Suprapubic skin (tissue), 4 donors: ENCODE measurements at places on chromosomes 4 and X. TPM values are rescaled to one million over a fixed set of nuclear protein-coding genes. Genes with fewer than 3 reads are reported as not detected.

DNA sequence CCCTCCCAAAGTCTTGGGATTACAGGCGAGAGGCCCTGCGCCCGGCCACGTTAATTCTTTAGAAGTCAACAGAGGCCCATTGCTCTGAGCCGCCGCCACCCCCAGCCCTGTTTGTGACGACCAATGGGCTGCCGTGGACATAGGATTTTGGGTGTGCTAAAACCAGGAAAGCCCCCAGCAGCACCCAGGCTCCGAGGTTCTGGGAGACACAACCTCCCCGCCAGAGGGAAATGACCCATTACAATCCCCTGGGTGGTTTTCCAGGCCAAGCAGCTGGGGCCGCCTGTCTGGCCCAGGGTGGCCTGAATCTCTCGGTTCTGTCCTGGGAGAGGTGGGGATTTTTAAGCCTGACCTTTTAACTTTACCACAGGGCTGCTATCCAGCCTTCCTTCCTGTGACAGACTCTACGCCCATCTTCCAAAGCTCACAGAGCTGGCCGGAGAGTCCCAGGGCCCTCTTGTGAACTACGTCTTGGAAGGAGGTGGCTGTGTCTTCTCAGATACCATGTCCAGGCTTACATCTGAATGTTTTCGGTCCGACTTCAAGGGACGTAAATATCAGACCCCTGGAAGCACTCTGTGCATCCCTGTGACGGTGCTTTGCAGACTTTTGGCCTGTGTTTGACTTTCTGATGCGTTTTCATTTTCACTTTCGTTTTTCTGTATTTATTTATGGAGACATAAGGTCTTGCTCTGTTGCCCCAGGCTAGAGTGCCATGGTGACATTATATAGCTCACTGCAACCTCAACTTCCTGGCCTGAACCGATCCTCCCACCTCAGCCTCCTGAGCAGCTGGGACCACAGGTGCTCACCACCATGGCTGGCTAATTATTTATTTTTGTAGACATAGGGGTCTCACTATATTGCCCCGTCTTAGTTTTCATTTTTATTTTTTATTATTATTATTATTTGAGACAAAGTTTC lies 36.0 kb downstream of the P2RY8 start:
- peak; percentile 32 for DNase-seq

The NWD2 gene
- total RNA-seq, result 0.16 TPM

GRCh38 chr4:52004414-52004813 lies 15.7 kb downstream of the LRRC66 start:
- no peak for DNase-seq

DNA sequence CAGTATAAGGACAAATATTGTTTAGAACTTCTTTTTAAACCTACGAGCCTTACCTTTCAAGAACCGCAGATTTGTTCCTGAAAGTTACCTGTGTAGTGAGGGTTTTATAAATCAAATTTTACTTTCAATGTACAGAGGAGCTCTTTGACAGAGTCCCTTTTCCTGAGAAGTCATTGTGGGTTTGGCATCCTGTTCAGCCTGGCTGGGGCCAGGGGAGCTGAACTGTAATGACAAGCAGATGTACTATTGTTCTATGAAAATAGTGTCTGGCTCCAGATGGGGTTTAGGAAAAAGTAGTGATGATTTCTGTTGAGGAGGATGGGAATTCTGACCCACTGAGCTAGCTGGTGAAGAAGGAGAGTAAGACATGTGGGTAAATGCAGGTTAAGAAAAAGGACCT lies 196.2 kb upstream of the PGRMC2 start:
- DNase-seq, result no peak

DNA sequence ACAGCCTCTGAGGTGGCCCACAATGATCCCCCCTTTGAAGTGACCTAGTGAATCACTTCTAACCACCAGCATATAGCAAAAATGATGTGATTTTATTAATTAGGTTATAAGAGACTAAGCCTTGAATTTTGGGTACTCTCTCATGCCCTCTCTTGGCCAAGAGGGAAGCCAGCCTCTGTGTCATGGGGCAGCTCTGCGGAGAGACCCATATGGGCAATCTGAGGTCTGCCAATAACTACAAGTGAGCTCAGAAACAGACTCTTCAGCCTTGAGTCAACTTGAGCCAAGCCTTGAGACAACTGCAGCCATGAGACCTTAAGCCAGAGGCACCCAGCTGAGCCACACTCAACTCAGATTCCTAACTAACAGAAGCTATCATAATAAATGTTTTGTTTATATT lies 45.7 kb downstream of the MANBA start:
- DNase-seq, result no peak

DNA sequence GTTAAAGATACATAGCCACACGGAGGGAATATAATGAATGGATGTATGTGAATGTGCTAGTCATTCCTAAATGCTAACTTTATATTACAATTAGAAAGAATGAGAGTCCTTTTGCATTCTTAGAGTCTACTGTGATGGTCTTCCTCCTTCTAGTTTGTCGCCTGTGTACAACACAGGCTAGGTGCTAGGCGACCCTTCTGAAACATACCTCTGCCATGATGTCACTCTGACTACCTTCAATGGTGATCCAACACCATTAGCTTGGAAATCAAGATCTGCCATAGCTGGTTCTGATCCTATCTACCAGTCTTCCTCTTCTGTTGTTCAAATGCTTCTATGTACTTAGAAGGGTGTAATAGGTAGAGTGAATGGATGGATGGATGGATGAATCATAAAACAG lies 151.2 kb downstream of the MGST2 start:
- DNase-seq, result no peak

GRCh38 chr4:76652389-76652788 lies 217.4 kb downstream of the SHROOM3 start:
- DNase-seq, result no peak

DNA sequence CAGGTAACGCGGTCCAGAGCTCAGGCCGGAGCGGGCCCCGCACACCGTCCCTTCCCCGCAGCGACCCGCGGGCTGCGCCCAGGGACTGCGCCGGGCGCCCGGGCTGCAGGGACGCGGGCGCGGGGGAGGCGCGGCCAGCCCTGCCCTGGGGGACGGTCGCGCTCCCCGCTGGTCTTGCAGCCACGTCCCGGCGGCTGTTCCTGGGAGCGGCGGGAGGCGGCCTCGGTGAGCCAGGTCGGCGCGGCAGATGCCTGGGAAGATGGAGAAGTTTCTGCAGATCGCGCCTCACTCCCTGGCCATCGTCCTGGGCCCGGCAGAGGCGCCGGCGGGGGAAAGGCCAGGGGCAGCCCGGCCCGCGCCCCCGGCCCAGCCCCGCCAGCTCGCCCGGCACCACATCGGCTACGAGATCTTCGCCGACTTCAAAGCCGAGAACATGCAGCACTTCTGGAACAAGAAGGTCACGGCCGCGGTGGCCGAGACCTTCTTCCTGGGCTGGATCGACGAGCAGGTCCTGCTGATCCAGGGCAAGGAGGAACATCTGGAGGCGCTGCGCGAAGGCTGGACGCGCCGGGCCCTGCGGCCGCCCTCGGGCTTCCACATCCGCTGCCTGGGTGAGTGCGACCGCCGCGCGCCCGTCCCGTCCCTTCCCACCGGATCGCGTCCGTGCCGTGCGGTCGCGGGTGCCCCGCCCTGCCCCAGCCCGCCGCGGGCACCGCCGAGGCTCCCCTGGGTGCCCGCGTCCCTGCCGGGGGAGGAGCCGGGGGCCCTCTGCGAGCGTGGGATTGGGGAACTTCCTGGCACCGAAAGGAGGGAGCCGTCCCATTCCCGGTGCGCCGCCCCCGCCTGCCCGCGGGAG lies 107.4 kb upstream of the STOX2 start:
- no peak for DNase-seq

DNA sequence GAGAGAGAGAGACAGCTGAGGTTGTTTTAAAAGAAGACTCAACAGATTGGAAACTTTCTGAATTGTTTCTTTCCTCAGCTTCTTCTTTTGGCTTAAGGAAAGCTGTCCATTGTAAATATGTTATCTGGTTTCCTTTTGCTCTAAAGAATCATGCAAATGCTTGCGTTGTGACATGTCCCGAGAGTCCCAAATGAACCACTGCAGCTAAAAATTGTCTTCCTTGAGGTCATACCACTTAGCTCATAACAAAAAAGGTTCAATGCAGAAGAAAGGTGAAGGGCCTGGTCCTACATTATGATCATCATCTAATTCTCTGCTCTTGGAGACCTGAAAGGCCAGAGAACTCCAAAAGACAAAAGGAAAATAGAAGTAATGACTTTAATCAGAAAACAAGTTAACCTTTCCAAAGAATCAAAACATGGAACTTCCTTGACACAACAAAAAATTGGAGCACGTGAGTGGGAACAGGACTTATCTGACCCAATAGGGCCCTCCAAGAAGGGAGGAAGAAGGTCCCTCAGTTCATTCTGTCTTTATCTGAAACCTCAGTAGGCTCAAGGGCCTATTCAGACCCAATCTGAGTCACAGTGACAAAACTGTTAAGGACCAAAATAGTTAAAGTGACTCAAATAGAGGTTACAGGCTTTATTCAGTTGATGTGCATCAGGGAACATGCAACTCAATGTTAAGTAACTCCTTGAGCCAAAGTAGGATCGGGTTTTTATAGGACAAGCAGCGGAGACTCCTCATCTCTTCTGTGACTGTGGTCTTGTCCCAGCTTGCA lies 14.7 kb upstream of the VSIG1 start:
- DNase-seq, result no peak

- DNase-seq, result no peak
Measured at GRCh38 chr4:152937336-152938236, 1.5 kb downstream of the FHDC1 start.

GRCh38 chr4:88981993-88982392 lies 75.0 kb downstream of the FAM13A start:
- DNase-seq, result no peak

The KLB gene
- total RNA-seq, result 0.72 TPM

The PNMA6F gene
- not detected for total RNA-seq

The TMEM150C gene
- total RNA-seq, result 3.2 TPM

The ERVMER34-1 gene
- total RNA-seq, result 1.8 TPM

DNA sequence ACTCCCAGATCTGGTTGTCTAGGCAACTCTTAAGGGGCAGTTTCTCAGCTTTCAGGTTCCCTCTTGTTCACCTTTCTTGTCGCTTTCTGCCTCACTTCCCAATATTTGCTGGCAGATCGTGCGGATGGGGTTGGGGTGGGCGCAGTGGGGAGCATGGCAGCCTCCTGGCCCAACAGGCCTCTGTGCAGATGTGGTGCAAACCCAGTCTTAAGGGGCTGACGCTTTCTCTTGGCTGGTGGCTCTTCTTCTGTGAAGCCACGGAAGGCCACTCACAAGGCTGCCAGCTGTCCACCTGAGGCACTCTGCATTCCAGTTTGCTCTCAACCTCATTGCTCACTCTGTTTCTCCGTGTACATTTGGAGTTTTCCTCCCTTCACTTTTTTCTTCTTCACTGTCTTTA lies 61.7 kb downstream of the NBDY start:
- peak; percentile 33 for DNase-seq

The CXorf65 gene
- not detected for total RNA-seq

DNA sequence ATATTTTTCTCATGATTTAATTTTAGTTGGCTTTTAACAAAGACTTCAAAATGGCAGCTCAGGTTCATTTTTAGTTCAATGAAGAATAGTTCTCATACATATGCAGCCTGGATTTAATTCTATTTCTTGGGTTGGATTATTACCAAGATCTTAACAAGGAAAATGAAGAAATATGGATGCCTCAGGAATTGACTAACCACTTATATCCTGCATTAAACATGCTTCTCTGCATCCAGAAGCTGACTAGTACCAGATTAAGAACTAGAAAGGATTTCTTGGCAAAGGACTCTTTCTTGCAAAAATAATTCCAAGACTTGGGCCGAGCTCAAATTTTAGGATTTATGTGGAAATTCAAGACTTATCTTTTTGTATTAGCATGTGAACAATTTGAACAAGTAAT lies 5.6 kb upstream of the KLHL2 start:
- no peak for DNase-seq

- no peak for DNase-seq
Measured at GRCh38 chrX:148741441-148741840, 241.0 kb downstream of the AFF2 start.

DNA sequence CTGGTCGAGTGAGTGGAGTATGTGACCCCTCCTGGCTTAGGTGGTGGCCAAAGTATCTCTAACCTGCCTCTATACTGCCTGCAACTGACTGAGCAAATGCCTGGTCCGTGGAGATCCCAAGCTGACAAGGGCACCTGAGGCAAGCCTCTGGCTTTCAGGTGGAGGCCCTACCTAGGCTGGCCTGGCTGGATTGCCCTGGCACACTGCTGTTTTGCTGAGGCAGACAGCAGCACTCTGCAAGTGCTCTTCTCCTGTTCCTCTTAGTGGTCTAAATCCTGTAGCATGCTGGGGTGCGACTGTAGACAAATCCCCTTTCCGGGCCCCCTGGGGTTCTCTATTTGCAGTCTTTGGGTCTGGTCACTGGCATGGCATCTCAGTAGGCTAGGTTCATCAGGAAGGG lies 44.8 kb downstream of the PNMA5 start:
- no peak for DNase-seq

DNA sequence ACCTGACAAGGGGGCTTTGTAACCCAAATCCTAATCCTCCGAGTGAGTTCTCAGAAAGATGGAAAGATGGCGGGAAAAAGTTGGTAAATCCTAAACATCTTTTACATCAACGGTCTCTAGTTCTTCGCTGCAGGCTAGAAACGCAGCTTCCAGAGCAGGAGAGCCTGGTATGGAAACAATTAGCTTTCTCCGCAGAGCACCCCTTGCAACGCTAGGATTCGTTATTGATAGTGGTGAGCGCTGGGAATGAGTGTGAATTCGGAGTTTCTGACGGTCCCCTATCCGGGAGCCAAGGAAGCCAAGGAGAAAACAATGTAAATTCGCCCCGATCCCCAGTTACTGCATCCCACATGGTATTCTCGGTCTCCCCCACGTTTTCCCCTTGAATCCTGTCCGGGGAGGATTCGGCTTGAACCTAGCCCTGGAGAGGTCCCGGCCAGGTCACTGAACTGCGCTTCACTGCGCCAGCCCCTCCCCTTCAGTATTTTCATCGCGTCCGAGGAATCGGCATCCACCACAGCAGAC lies 4.7 kb upstream of the NEUROG2 start:
- no peak for DNase-seq

DNA sequence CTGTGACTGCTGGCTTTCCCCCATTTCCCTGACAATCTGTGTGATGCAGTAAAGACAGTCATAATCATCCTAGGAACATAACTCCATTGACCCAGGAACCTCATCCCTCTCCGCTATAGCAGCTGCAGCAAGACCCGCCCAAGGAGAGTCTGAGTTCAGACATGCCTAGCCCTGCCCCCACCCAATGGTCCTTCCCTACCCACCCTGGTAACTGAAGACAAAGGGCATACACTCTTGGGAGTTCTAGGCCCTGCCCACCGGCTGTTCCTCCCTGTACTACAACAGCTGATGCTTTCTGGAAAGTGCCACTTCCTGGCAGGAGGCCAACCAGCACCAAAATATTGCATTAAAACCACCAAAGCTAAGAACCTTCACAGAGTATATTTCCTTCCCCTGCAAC lies 1035.6 kb downstream of the C4orf33 start:
- DNase-seq, result no peak

The GJB1 gene
- total RNA-seq, result 2.5 TPM

- no peak for DNase-seq
Measured at GRCh38 chrX:150536455-150537116, 31.8 kb upstream of the MTM1 start.

GRCh38 chr4:174154215-174154854 lies 129.1 kb downstream of the FBXO8 start:
- no peak for DNase-seq

- DNase-seq, result peak; percentile 38
Measured at GRCh38 chr4:3406431-3406830, 35.3 kb upstream of the HGFAC start.
